ENCODE measurements at places on chromosomes 12 and 14.

DNA sequence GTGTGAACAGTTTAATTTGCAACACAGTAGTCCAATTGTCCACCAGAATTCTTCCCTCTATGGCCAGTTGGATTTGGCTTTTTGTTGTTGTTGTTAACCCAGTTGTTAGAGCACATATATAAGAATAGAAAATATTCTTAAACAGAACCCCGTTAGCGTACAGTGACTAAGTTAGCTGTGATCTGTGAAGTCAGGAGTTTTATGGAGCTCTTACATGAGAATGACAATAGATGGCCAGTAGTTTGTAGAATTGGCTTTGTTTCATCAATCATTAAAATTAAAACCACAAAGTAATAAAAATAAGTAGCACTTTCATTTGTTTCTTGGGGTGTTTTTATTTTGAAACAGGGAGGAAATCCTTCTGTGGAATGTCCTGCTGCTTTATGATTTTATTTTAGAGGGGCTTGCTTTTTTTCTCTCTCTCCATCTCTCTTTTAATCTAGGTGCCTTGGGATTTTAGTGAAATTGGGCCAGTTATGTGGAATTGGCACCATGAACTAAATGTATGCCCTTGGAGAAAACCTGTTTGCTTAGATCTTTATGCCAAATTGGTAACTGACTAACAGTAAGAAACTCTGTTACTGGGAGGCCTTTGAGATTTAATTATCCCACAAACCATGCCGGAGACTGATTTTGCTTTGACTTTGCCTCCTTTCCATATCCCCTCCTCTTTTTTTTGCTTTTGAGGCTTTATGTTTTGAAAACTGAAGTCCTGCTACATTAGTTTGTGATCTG lies 22.9 kb downstream of the FBXW8 start:
- H3K36me3 ChIP-seq: peaks cover 20% of the 10 kb centered on the region
- H3K4me1 ChIP-seq: peaks cover 7% of the 10 kb centered on the region
- H3K27me3 ChIP-seq: no peaks in the 10 kb centered on the region
- no peak overlapping the region for H3K4me3 ChIP-seq
- no peak overlapping the region for H3K27ac ChIP-seq
- DNase-seq: no peak

GRCh38 chr12:25670076-25671055 lies 117.3 kb upstream of the LMNTD1 start:
- H3K36me3 ChIP-seq: no peaks in the 10 kb centered on the region
- H3K4me3 ChIP-seq: no peak overlapping the region
- no peaks in the 10 kb centered on the region for H3K4me1 ChIP-seq
- no peak for DNase-seq
- no peaks in the 10 kb centered on the region for H3K27me3 ChIP-seq

GRCh38 chr14:22379727-22380126 lies 209.3 kb downstream of the DAD1 start:
- H3K27me3 ChIP-seq: no peaks in the 10 kb centered on the region
- no peak overlapping the region for H3K27ac ChIP-seq
- no peak for DNase-seq
- no peaks in the 10 kb centered on the region for H3K4me1 ChIP-seq
- H3K4me3 ChIP-seq: no peak overlapping the region
- no peaks in the 10 kb centered on the region for H3K36me3 ChIP-seq

- no peak overlapping the region for H3K27ac ChIP-seq
- H3K36me3 ChIP-seq: no peaks in the 10 kb centered on the region
- no peaks in the 10 kb centered on the region for H3K4me1 ChIP-seq
- DNase-seq: no peak
Measured at GRCh38 chr12:24530689-24531088, 418.2 kb downstream of the BCAT1 start.

GRCh38 chr12:89731614-89732013 lies 23.0 kb upstream of the ATP2B1 start:
- peaks cover 19% of the 10 kb centered on the region for H3K36me3 ChIP-seq
- H3K27ac ChIP-seq: no peak overlapping the region
- H3K4me3 ChIP-seq: no peak overlapping the region
- peaks cover 9% of the 10 kb centered on the region for H3K4me1 ChIP-seq
- no peak for DNase-seq
- H3K27me3 ChIP-seq: no peaks in the 10 kb centered on the region

- H3K27me3 ChIP-seq: no peaks in the 10 kb centered on the region
- peaks cover 37% of the 10 kb centered on the region for H3K36me3 ChIP-seq
- peaks cover 45% of the 10 kb centered on the region for H3K4me1 ChIP-seq
- peak within 1 kb of the TSS; percentile 76 for H3K4me3 ChIP-seq
- H3K27ac ChIP-seq: peak within 1 kb of the TSS; percentile 96
- peak; percentile 82 for DNase-seq
Measured at GRCh38 chr12:56338308-56339157, at the start of gene IL23A. Gene IL23A, plus strand, starts transcription at chr12:56338884. Its CDS starts 161 bp downstream, at chr12:56339045.

GRCh38 chr14:51609251-51609954 lies 42.3 kb upstream of the FRMD6 start:
- DNase-seq: no peak
- no peak overlapping the region for H3K4me3 ChIP-seq
- H3K4me1 ChIP-seq: no peaks in the 10 kb centered on the region
- no peak overlapping the region for H3K27ac ChIP-seq

DNA sequence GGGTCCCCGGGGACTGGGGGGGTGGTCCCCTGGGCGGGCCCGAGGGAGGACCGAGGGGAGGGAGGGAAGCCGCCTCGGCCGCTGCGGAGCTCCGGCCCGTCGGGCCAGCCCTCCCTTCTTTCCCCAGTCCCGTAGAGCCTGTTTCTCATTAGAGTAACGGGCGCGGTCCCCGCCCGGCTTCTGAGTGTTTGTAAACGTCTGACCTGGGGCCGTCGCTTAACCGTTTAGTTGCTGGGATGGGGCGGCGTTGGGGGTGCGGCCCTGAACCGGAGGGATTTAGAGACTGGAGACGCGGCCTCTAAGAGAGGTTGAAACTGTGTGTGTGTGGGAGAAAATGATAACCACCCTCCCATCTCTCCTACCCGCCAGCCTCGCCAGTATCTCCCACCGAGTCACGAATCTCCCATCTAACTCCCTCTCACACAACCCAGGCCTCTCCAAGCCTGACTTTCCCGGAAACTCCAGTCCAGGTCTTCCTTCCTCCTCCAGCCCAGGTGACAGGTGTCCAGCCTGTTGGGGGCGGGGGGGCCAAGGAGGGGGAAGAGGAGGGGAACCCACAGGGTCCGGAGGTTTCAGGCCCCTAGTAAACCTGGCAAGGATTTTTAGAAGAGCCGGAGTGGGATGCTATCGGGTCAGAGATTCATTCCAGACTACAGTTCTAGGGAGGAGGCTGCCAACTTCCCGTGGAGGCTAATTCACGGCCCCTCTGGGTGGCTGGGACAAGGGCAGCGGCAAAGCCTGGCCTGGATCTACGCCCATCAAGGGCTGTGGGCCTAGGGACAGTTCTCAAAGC lies 1.1 kb upstream of the NFATC4 start:
- H3K27ac ChIP-seq: no peak overlapping the region
- no peak for DNase-seq
- peaks cover 53% of the 10 kb centered on the region for H3K27me3 ChIP-seq
- no peak overlapping the region for H3K4me3 ChIP-seq
- H3K36me3 ChIP-seq: no peaks in the 10 kb centered on the region

DNA sequence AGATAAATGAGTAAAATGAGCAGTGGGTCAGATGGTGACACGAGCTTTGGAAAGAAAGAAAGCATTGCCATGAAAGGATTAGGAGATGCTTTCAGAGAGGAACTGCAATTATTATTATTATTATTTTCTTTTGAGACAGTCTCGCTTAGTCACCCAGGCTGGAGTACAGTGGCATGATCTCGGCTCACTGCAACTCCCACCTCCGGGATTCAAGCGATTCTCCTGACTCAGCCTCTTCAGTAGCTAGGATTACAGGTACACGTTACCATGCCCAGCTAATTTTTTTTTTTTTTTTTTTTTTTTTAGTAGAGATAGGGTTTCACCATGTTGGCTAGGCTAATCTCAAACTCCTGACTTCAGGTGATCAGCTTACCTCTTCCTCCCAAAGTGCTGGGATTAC lies 77.4 kb downstream of the ST8SIA1 start:
- DNase-seq: no peak
- H3K27ac ChIP-seq: no peak overlapping the region
- no peaks in the 10 kb centered on the region for H3K4me1 ChIP-seq
- no peak overlapping the region for H3K4me3 ChIP-seq

DNA sequence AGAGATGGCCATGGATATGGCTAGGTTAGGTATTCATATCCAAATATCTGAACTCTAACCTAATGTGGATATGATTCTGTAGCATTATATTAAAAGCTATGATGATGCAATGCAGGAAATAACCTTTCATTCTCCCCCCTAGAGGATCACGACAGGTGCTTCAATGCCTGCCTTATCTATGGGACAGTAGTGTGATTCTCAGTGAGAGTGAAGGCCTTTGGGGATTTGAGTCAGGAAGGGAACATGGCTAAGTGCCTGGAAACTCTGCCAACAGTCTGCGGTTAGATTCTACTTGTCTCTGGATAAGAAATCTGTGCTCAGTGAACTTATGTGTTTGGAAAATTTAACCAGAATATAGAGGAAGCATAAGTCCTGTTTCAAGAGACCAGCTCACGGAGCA lies 81.8 kb downstream of the SLC38A1 start:
- no peaks in the 10 kb centered on the region for H3K27me3 ChIP-seq
- peaks cover 2% of the 10 kb centered on the region for H3K4me1 ChIP-seq
- no peak overlapping the region for H3K27ac ChIP-seq
- no peak overlapping the region for H3K4me3 ChIP-seq

DNA sequence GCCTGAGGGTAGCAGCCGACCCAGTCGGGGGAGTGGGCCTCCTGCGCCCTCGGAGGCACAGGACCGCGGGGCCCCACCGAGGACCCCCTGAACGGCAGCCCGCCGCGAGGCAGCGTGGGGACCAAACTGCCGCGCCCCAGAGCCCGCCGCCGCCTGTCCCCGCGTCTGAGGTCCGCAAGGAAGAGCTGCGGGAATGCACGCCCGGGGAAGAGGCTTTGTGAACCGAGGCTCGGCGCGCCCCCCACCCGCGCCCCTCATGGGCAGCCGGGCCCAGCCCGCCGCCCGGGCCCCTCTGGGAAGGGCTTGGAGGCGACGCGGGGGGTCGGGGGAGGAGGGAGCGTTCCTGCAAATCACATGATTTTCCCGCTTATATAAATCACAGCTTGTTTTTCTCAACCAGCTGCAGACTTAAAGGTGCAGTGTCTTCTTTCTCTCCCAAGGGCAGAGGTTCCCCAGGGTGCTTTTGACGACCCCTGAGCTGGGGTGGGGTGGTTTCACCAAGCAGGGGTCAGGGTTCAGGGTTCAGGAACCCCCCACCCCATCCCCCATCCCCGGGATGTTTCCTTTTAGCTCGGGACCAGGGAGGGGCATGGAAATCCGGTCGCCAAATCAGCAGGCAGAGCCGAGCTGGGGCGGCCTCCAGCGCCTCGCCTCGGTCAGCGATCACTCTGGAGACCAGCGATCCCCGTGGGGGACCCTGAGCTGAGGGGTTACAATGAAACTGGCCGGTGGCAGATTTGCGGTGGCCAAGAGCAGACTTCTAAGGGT lies 44.7 kb upstream of the ATP23 start:
- no peaks in the 10 kb centered on the region for H3K36me3 ChIP-seq
- H3K4me1 ChIP-seq: peaks cover 60% of the 10 kb centered on the region
- no peak for DNase-seq
- H3K27ac ChIP-seq: peak overlapping the region; percentile 61

GRCh38 chr12:18429366-18429765 lies 168.0 kb downstream of the PIK3C2G start:
- no peaks in the 10 kb centered on the region for H3K27me3 ChIP-seq
- no peaks in the 10 kb centered on the region for H3K36me3 ChIP-seq
- no peak overlapping the region for H3K4me3 ChIP-seq
- DNase-seq: no peak
- no peaks in the 10 kb centered on the region for H3K4me1 ChIP-seq

DNA sequence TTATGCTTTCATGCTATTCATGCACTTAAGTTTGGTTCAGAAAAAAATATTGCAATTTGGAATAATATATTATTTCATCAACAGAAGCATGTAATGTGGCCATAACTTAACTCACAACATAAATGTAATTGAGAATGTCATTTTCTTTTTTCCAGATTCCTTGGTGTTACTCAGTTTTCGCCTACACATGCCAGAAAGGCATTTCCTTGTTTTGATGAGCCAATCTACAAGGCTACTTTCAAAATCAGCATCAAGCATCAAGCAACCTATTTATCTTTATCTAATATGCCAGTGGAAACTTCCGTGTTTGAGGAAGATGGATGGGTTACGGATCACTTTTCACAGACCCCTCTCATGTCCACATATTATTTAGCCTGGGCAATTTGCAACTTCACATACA lies 14.4 kb downstream of the TRHDE start:
- H3K27me3 ChIP-seq: no peaks in the 10 kb centered on the region
- H3K27ac ChIP-seq: no peak overlapping the region

DNA sequence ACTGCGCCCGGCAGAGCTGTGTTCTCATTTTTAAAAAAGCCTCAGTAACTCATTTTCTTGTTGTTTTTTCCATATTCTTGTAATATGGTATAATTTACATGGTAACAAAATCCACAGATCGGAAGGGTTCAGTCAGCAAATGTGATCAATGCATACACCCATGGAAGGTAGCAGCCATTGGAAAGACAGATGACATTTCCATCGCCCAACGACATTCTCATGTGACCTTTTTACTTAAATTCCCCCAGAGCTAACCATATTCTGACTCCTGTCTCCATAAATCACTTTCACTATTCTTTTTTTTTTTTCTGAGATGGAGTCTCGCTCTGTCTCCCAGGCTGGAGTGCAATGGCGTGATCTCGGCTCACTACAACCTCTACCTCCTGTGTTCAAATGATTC lies 4.9 kb downstream of the PEBP1 start:
- no peak overlapping the region for H3K27ac ChIP-seq
- no peak overlapping the region for H3K4me3 ChIP-seq
- H3K36me3 ChIP-seq: peaks cover 51% of the 10 kb centered on the region

DNA sequence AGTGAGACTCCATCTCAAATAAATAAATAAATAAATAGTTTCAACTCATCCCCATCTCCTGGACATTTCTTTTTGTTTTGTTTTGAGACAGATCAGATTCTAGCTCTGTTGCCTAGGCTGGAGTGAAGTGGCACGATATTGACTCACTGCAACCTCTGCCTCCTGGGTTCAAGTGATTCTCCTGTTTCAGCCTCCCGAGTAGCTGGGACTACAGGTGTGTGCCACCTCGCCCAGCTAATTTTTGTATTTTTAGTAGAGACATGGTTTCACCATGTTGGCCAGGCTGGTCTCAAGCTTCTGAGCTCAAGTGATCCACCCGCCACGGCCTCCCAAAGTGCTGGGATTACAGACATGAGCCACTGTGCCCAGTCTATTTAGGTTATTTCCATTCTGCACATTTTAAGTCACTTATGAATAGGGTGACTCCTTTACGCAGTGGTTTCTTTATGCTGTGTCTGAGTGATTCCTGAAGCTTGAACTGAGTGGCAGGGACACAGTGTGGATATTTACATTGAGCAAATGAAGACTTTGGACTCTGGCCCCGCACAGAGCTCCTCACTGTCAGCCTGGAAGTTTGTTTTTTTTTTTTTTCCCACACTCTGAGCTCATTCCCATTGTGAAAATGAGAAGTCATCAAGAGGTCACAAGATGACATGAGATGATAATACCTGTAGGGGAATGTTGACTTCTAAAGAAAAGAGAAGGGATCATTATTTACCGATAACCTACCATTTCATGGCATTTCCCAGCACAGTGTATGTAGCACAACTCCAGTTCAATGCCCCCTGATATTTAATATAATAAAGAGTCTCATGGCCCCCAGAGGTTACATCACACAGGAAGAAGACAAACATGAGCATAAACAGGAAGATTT lies 72.6 kb downstream of the TBX3 start:
- DNase-seq: no peak
- no peaks in the 10 kb centered on the region for H3K4me1 ChIP-seq
- no peak overlapping the region for H3K27ac ChIP-seq
- H3K36me3 ChIP-seq: no peaks in the 10 kb centered on the region
